H1 (cell line): ENCODE measurements at places on chromosomes 6 and 20.

DNA sequence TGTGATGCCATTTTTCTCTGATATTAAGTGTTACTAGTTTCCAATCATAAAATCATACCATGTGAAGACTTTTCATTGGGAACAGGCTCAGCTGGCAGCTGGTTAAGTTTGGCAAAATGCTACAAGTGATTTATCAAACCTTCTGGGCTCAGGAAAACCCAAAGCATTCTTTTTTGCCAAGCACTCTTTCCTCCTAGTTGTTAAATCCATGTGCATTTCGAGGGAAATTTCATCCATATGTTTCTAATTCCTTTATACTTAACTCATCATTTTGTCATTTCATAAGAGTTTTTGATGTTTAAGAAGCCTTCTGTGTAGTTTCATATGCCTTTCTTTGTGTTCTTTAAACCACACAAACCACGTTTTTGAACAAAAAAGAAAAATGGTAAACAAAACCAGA lies 217.6 kb upstream of the PDE10A start:
- DNase-seq: no peak

DNA sequence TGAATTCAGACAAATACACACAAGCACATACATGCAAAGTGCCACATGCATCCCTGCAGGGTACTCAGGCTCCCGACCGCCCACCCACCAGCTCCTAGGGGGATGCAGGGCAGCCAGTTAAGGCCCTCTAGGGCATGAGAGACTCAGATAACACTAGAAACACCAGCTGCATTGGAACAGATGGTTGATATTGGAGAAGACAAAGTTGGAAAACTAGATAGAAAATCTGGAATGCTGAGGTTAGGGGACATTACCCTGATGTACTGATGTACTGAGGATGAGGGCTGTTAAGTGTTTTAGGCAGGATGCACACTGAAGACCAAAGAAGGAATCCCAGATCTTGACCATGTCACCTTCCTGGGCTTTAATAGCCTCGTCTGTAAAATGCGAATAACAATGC lies 134.6 kb upstream of the ECI2 start:
- DNase-seq: no peak

- DNase-seq: no peak
These were observed 153.4 kb downstream of the DTNBP1 start for GRCh38 chr6:15509335-15509933.

- DNase-seq: no peak
These were observed 21.2 kb downstream of the C6orf132 start for GRCh38 chr6:42120895-42121865.

DNA sequence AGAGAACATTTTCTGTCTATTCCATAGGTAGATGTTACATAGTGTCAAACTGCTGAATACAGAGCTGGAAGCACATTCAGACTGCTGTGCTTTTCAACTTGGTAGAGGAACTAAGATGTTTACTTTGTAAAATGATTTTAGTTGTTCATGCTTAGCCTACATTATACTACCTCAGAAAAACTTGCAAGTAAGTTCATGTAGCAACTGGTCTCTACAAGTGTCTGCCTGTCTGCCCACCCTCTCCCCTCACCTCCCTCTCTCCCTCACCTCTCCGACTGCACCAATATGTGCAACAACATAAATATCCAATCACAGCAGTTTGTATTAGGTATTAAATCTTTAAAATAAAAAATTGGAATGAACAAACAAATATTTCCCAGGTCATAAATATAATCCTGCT lies 25.3 kb downstream of the ELOVL4 start:
- DNase-seq: no peak

- DNase-seq: no peak
These were observed 19.4 kb downstream of the TINAG start for GRCh38 chr6:54327631-54328030.

DNA sequence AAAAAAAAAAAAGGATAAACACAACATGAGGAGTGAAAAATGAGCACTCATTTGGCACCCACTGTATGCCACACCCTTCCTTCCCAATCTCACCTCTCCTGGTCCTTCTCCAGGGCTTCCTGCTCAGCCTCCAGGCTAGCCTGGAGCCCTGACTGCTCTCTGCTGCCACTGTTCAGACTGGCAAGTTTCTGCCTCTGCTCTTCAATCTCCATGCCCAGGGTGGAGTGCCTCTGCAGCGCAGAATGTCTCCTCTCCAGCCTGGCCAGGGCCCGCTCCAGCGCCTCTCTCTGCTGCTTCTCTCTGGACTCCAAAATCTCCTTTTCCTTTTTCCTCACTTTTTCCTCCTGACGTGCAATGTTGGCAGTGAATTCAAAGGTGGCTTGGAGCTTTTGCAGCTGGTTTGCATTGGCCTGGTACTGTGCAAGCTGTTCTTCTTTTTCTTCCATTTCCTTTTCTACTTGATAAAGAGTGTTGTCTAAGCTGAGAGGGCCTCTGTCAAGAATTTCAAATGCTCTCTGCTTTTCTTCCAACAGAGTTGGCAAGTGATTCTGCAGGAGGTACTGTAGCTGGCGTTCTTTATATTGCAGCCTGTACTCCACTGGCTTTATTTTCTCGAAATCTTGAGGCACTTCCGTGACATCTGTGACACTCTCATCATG lies 194.4 kb downstream of the KIF16B start:
- no peak for DNase-seq

DNA sequence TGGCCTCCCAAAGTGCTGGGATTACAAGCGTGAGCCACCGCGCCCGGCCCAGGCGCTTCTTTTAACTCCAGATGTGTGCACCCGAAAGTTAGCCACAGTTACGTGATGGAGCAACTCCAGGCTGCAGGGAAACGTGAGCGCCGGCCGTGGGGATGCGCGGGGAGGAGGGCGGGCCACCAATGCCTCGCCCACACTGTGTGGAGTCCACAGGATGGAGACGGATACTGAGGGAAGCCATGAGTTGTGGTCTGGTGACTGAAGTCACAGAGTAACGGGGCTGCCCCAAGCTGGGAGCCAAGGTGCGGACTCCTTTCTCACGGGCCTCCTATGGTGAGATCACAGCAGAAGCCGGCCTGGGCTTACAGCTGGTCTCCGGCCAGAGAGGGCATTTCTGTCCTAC lies 23.2 kb downstream of the YTHDF1 start:
- DNase-seq: no peak

DNA sequence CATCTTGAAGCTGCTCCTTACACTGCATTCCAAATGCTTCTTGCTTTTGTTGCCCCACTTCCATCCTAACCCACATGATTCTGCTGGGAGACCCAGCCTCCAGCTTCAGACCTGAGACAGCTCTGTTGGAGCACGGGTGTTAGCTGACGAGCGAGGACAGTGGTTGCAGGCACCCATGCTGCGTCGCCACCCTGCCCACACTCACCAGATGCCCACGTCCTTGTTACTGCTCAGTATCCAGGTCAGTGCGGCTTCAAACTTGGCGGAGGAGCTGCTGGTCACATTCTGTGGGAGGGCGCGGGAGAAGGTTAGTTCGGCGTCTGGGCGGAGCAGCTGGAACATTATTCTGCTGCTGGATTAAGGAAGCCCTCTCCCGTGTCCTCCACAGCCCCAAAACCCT lies 9.0 kb downstream of the LEMD2 start:
- DNase-seq: no peak

GRCh38 chr6:131061041-131061750 lies 1.8 kb downstream of the EPB41L2 start:
- no peak for DNase-seq

GRCh38 chr20:49508435-49509199 lies 26.1 kb upstream of the KCNB1 start:
- no peak for DNase-seq

- DNase-seq: no peak
These were observed 9.3 kb upstream of the CALHM6 start for GRCh38 chr6:116451916-116452315.

GRCh38 chr6:77450924-77451323 lies 12.4 kb downstream of the HTR1B start:
- no peak for DNase-seq

GRCh38 chr20:2837221-2837960 lies 3.1 kb downstream of the PCED1A start:
- DNase-seq: no peak

GRCh38 chr6:33632558-33633039 lies 11.5 kb downstream of the ITPR3 start:
- DNase-seq: peak; percentile 70

- no peak for DNase-seq
These were observed 588 bp upstream of the ACSS2 start for GRCh38 chr20:34875642-34876405.

DNA sequence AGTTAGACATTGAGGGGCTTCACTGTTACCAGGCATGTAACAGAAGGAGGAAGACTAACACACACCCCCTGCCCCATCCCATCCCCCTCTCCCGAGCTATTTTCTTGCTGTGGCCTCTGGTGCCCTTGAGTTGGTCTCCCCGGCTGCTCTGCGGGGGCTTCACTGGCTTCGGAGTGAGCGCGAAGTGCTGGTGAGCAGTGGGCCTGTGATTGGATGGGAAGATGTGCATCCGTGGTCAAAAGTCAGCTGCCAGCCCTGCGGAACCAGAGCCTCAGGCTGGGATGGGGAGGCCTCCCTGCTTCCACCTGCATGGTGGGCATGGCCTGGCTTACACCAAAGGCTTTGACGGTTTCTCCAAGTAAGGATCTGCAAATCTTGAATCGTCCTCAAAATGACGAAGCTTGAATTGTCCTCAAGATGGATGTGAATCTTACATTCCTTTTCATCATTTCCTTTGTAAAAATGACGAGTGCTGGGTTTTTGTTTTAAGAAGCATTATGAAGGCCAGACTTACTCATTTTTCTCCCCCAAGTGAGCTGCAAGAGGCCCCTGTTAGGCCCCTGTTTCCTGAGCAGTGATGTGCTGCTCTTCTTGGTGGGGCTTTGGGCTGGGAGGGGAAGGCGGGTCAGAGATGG lies 23.7 kb downstream of the SPATA2 start:
- no peak for DNase-seq

GRCh38 chr20:15199698-15200097 lies 862.3 kb upstream of the FLRT3 start:
- no peak for DNase-seq

DNA sequence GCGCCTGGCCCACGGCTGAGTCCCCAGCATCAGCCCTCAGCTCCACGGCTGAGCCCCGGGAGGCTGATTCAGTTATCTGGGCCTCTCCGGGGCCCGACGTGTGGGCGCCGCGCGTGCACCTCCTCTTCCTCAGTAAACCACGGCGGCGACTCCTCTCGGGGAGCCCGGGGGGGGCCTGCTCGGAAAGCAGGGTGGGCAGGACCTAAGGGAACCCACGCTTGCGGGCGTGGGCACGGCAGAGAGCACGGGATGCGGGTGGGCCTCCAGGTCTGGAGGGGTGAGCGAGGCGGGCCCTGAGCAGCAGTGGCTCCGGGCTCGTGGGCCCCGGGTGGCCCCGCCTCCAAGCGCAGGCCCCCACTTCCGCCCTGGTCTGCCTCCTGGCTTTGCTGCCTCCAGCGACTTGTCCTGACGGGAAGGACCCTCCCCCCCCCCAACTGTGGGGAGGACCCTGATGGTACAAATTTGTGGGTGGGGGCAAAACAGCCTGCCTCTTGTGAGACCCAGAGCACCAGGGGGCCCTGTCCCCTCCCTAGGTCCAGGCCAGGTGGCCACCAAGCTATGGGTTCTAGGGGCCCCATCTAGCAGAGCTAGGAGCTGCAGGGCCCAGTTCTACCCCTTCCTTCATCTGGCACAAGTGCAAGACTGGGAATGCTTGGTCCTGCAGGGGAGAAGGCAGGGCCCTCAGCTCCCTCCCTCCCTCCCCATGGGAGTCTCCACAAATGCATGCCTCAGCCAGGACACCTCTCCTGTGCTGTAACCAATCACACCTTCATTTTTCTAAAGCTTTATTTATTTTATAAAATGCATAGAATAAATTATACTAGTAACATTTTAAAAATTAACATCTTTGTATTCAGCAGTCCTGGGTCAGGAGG lies 16.9 kb downstream of the UCKL1 start:
- DNase-seq: no peak

DNA sequence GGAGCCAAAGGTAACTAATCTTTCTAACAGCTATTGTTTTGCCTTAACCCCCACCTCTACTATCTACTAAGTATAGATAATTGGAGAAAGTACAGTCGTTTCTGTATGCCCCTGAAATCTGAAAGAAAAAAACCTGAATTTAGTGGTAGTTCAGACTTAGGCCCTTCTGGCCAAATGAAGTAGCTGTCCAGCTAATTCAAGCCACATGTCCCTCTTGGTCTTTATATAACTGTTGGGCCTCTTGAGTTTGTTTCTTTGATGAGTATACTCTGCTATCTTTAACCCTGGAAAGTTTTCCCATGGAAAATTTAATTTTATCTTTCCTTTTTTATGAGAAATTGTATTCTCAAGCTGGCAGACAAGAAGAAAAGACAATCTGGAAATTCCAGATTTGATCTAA lies 73.0 kb upstream of the FAM8A1 start:
- DNase-seq: no peak

DNA sequence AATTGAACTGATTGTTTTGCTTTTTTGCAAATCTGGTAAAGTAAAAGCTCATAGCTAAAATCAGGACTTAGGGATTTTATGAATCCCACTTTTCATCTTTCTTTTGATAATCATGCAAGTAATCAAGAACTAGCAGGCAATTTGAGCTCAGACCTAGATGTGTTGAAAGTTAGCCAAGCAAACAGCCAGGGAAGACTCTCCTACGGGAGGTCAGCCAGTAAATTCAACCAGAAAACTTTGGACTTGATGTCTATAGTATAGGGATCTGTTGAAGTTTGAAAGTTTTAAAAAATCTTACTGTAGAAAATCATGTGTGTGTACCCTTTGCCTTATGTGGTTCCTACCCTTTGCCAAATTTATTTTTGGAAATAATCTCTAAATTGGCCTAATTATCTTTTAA lies 95.0 kb upstream of the TPD52L1 start:
- DNase-seq: no peak

- DNase-seq: no peak
These were observed 33.4 kb downstream of the SLC2A4RG start for GRCh38 chr20:63772781-63773518.

GRCh38 chr20:43939762-43940121 lies 25.1 kb downstream of the TOX2 start:
- no peak for DNase-seq

DNA sequence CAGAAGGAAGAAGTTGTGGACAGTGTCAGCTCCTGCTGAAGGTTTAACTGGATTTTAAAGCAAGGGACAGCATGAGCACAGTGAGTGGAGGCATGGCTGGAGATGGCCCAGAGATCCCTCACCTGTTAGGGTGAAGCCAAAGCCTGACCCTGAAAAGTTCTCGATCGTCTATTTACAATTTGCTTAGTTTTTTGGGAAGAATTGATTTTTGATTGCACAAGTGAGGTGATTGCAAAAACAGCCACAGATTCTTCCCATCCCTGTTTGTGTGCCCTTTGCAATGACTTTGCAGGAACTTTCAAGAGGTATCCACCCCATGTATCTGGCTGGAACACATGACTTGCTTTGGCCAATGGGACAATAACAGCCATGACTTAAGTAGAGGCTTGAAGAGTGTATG lies 170.1 kb downstream of the TFAP2C start:
- DNase-seq: no peak

GRCh38 chr20:60430516-60431001 lies 472.3 kb downstream of the CDH26 start:
- no peak for DNase-seq
